ENCODE measurements at places on chromosomes 7 and 10. TPM values are rescaled to one million over a fixed set of nuclear protein-coding genes. Genes with fewer than 3 reads are reported as not detected.

The C10orf71 gene
- not detected for total RNA-seq

The SORBS1 gene
- total RNA-seq: 3.5 TPM

The DNA2 gene
- total RNA-seq: 3.8 TPM

The RPEL1 gene
- total RNA-seq: 0.27 TPM

The PILRA gene
- total RNA-seq: 2.2 TPM

The CNTNAP2 gene
- total RNA-seq: 0.54 TPM

The SEMA3D gene
- under 0.01 TPM for total RNA-seq

The PLA2G12B gene
- not detected for total RNA-seq

The RHEB gene
- 23.2 TPM for total RNA-seq

The FXYD4 gene
- total RNA-seq: not detected

The FAM171A1 gene
- 1.1 TPM for total RNA-seq

The AP5Z1 gene
- 53.3 TPM for total RNA-seq

The PAX4 gene
- total RNA-seq: not detected

The PON1 gene
- total RNA-seq: 0.27 TPM

The CRHR2 gene
- not detected for total RNA-seq

The MAGI2 gene
- 2.7 TPM for total RNA-seq

The C10orf53 gene
- under 0.01 TPM for total RNA-seq

The ARID5B gene
- 11.3 TPM for total RNA-seq

The PON3 gene
- under 0.01 TPM for total RNA-seq

The YKT6 gene
- 25.9 TPM for total RNA-seq

The GIMAP6 gene
- 67.1 TPM for total RNA-seq

The FAM25C gene
- not detected for total RNA-seq

The OR2A42 gene
- under 0.01 TPM for total RNA-seq

The SPDYE16 gene
- total RNA-seq: under 0.01 TPM

The EPHB6 gene
- total RNA-seq: 18.9 TPM

The WBP1L gene
- 53.3 TPM for total RNA-seq

The SLC39A12 gene
- not detected for total RNA-seq

The CALML5 gene
- total RNA-seq: not detected

The CPXM2 gene
- not detected for total RNA-seq

The CHST12 gene
- 29.6 TPM for total RNA-seq

The BTBD16 gene
- total RNA-seq: not detected

The HOXA7 gene
- total RNA-seq: 13.2 TPM

The CFAP58 gene
- under 0.01 TPM for total RNA-seq

The STOX1 gene
- total RNA-seq: 0.54 TPM

The OAT gene
- total RNA-seq: 24.2 TPM

The GDF2 gene
- total RNA-seq: not detected

The AMZ1 gene
- total RNA-seq: 2.4 TPM

The VWDE gene
- total RNA-seq: 7.5 TPM

The GNG11 gene
- total RNA-seq: 1.9 TPM

The LRWD1 gene
- 27.7 TPM for total RNA-seq

The SRRM3 gene
- total RNA-seq: under 0.01 TPM

The ACBD7 gene
- total RNA-seq: 0.81 TPM

The TSPAN33 gene
- total RNA-seq: 41.7 TPM

The SDK1 gene
- 0.81 TPM for total RNA-seq

The PRSS1 gene
- 0.27 TPM for total RNA-seq

The CTAGE15 gene
- under 0.01 TPM for total RNA-seq

The CCDC7 gene
- 3.5 TPM for total RNA-seq

The EN2 gene
- not detected for total RNA-seq

The GTF2IRD1 gene
- 1.1 TPM for total RNA-seq

The TFEC gene
- 26.4 TPM for total RNA-seq

The ANKRD22 gene
- under 0.01 TPM for total RNA-seq

The DKK1 gene
- total RNA-seq: 0.27 TPM

The SLC13A1 gene
- total RNA-seq: not detected

The PRKAR2B gene
- total RNA-seq: 13.5 TPM

The CAV1 gene
- 4.3 TPM for total RNA-seq

The CDC14C gene
- total RNA-seq: not detected

The GHRHR gene
- not detected for total RNA-seq

The GPNMB gene
- total RNA-seq: 0.27 TPM

Measured in hematopoietic multipotent progenitor cell (in vitro differentiated cells).